SK-MEL-5 (cell line): ENCODE measurements at places on chromosomes 13 and 19. TPM values are rescaled to one million over a fixed set of nuclear protein-coding genes. Genes with fewer than 3 reads are reported as not detected.
A peak's percentile ranks its signal among the peaks of the same experiment; 100 is the strongest.

DNA sequence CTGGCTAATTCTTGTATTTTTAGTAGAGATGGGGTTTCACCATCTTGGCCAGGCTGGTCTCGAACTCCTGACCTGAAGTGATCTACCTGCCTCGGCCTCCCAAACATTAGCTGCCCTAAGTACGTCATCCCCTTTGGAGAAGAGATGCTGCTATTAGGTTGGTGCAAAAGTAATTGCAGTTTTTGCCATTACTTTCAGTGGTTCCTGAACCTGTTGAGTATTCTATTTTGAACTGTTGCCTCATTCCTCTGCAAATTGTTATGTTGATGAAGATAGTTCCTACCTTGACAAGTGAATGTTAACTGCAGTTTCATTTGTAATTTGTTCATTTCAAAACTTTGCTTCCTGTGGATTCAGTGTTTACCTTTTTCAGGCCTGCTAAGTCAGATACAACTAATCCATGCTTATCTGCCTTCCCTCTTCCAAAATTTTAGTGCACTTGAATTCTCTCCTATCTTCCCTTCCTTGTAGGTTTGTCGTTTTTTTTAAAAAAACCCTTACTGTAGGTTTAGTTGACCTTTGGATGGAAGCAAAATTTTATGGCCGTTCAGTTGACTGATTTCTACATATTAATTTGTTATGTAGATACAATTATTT is 24.0 kb downstream of the ZMYM2 start:
- DNase-seq, result no peak

DNA sequence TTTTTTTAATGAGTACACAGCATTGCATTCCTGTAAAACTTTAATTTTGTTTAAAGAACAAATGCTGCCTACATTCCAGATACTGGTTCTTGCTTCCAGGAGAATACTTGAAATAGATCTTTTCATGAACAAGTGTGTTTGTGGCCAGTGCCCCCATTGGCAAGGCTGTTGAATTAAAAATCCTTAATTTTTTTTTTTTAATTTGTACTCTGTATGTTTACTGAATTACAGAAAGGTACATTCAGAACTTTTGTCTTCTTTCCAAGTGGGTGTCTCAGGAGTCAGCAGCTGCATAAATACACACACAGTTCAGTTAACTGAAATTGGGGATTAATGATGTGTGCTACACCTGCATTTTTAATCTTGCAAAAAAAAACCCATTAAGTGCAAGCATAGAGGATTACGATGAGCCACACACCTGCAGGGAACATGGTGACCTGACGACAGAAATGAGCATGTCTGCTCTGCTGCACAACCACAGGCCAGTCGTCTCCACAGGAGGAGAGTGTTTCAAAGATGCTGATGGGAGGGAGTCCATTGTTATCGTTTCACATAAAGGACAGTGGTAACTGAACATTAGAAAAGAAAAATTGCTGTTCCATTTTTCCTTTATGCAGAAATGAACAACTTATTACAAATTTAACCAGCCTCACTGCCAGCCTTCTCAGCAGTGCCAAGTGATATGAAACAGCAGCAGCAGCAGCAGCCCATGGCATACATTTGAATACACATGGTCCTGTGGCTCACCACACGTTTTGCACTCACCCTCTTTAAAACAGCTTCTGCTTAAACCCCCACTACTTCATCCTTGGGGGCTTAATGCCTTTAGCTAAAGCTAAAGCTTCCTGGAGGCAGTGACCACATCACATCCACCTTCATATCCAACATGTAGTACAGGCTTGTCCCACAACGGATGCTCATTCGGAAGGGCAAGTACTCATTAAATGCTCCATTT is 72.3 kb upstream of the RFC3 start:
- DNase-seq, result no peak

DNA sequence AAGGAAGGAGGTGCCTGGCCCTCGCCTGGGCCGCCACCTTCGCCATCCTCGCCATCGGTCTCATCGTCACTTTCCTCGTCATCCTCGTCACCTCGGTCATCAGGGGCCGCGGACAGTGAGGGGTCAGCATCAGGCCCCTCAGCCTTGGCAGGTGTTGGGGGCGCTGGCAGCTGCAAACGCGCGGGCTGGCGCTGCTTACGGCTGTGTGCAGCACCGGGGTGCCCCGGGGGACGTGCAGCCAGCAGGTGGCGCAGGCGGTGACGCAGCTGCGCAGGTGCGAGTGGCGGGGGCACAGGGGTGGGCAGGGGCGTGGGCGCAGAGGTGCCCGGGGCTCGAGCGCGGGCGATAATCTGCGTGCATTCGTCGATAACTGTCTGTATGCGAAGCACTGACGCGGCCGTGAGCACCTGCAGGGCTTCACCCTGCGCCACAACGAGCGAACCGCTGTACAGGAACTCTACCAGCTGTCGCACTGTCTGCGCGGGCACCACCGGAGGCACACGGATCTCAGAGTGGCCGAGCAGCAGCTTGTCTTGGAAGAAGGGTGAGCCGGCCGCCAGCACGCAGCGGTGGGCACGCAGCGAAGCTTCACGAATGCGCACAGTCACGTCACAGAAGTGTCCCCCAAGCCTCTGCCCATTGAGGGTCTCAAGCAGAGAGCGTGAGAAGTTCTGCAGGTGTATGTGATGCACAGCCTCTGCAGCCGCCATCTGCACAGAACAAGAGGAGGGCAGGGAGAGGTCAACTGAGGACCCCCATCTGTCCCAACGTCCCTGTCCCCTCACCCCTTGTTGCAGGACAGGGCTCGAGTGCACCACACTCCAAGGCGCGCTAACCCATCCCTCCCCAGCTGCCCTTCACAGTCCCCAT is 2.4 kb downstream of the ZBTB45 start:
- no peak for DNase-seq

- no peak for DNase-seq
These were observed 4.9 kb downstream of the TFDP1 start for GRCh38 chr13:113589251-113589960.

DNA sequence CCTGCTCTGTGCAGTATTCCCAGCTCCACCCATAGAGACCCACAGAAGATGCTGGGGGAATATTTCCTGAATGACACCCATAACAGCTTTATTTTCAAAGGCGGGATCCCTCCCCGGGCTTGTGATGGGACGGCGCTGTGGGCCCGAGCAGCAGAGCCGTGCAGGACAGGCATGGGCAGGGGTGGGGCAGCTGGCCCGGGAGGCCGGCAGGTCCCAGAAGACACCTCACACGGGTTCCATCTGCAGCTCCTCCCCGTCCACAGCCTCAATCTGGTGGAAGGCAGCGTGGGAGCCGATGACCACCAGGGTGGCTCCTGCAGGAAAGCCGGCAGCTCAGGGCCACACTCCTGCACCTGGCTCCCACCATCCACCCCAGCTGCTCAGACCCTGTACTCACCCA is 2.5 kb downstream of the RABAC1 start:
- no peak for DNase-seq

DNA sequence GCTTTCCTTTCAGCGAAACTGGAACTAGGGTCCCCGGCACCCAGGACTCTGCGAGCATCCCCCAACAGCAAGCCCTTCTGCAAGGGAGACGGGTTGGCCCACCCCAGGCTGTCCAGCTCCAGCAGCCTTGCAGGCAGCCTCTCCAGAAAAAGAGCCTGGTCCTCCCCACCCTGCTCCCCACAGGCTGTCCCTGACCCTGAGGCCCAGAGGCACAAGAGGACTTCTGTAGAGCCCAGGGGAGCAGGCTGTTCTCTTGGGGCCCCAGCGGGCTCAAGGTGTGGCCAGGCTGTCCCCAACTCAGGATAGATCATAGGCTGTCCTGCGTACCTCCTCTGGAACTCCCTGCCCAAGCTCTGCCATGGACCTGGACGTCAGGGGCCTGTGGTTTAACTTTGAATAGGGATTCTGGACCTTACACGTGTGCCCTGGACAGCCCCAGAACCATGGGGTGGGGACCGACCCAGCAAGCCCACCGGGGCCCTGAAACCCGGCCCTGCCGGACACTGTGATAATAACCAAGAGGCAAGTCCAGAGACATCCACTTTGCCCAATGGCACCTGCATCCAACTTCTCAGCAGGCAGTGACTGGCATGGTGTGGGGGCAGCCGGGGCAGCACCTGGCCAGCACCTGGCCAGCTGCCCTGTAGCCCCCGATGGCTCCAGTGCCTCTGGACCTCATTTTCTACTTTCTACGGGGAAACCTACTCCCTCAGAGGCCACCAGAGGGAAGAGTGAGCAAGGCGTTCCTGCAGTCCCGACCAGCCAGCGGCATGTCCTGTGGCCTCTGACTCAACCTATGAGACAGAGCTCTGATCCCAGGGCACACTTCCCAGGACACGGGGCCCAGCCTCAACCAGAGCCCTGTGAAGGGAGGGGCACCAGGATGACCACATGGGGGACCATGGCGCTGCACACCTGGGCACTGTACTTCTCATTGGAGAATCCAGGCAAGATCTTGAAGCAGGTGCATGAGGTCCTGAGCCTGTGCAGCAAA is 50.9 kb upstream of the TPM4 start:
- DNase-seq, result peak; percentile 48

DNA sequence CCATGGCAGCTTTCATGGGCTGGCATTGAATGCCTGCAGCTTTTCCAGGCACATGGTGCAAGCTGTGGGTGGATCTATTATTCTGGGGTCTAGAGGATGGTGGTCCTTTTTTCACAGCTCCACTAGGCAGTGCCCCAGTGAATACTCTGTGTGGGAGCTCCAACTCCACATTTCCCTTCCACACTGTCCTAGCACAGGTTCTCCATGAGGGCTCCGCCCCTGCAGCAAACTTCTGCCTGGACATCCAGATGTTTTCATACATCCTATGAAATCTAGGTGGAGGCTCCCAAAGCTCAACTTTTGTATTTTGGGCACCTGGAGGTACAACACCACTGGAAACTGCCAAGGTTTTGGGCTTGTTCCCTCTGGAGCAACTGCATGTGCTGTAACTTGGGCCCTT is 450.6 kb downstream of the LMO7 start:
- DNase-seq, result no peak

DNA sequence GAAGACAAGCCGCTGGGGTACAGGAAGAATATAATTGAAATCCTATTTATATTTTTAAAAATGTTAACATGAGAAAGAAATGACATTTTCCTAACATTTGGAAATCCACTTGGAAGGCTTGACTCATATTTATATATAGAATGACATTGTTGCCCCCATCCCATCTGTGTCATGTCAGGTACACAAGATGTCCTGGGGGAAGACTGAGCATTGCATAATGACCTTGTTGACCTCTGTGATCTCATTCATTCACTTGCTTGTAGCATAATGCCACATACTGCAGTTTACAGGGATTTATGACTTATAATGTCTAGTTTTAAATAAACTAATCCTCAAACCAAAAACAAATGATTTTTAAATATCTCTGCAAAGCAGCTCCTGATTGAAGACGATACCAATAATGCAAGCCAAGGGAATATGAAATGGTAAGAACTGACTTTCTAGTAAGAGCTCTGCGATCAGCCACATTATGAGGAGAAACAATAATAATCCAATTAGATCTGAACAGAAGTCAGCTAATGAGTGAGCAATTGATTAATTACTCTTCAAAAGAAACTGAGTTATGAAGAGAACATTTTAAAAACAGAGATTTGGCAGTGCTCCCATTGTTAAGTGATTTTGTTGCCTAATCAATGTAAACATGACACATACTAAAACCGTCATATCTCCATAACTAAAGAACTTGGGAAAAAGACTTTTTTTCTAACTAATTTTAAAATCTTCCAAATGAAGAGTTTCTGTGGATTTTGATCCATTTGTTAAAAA is 21.2 kb upstream of the VWA8 start:
- no peak for DNase-seq

DNA sequence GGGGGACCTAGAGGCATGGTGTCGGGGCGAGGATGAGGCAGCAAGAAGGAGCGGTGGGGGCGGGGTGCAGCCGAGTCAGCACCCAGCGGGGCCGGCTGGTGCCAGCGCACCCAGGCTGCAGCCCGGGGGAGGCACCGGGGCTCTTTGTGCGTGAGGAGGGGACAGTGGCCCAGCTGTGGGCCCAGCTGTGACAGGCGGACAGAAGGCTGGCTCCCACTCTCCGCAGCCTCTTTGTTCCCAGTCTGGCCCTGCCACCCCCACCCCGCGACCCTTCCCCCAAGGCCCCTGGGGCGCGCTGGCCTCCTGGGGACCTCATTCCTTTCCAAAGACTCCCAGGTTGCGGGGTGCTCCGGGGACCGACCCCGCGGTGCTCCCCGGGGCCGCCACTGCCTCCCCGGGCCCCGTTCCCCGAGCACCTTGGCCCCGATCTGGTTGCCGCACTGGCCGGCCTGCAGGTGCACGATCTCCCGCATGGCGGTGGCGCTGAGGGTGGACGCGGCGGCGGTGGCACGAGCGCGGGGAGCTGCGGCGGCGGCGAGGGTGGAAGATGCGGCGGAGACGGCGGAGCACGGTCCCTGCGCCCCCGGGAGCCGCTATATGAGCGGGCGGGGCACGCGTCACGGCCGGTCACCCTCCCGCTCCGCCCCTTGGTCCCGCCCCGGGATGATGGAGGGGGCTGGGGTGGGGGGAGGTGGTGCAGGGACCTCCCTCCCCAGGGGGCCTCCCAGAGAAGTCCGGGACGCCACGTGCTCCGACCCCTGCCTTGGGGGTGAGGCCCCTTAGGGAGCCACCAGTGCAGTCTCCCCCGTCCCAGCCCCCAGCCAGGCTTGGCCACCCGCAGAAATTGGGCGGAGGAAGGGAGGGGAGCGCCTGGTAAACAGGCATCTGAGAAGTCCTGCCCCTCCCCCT is at the start of gene TUBB4A:
TSS of gene TUBB4A (minus strand) at position 570 of the 909 bp plus-strand sequence. CDS start at position 473, 97 bp downstream.
- peak; percentile 57 for DNase-seq

DNA sequence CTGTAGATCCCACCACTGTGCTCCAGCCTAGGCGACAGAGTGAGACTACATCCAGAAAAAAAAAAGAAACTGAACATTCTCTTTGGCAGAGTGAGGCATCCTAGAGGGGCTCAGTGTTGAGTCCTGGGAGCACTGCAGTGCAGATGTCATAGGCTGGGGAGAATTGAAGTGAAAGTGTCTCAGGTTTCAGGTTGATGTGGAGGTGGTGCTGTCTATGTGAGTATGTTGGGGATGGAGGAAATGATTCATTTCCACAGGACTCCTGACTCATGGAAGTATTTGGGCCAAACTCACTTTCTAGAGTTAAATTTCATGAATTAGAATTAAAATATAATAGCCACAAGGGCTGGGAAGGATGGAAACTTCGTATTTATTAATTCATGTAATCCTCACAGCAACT is 134.4 kb upstream of the TSC22D1 start:
- DNase-seq, result no peak

DNA sequence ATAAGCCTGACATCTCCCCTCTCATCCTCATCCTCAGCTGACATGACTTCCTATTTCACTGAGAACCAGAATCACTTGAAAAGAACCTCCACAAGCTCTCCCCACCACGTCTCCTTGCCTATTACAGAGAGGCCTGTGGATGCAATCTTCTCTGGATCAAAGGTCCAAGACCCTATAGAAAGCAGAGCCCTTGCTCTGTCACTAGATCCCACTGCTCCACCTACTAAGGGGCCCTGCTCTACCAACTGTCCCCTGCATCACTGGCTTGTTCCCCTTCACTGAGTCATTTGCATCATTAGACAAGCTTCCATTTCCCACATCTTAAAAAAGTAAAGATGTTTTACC is 40.8 kb downstream of the RCBTB2 start:
- no peak for DNase-seq

LNX2 gene
- 13.4 and 14.8 TPM in 2 replicates for total RNA-seq

MBD3L2 gene
- total RNA-seq, result not detected in 2 replicates

LYPD3 gene
- total RNA-seq, result 0.18 and 0.59 TPM in 2 replicates

ITPKC gene
- 3.8 and 4.6 TPM in 2 replicates for total RNA-seq

CPB2 gene
- total RNA-seq, result 0.55 and 0.93 TPM in 2 replicates

SIGLEC6 gene
- not detected in 2 replicates for total RNA-seq

TUBA3C gene
- total RNA-seq, result 0.16 and 0.72 TPM in 2 replicates
